ENCODE measurements at places on chromosomes 3 and 15.

GRCh38 chr3:138688871-138689299 lies 80.3 kb downstream of the FAIM start:
- no peak for DNase-seq

GRCh38 chr3:167437428-167438139 lies 36.3 kb downstream of the SERPINI2 start:
- DNase-seq = no peak

GRCh38 chr3:160133757-160134156 lies 91.5 kb upstream of the C3orf80 start:
- peak; percentile 14 for DNase-seq

GRCh38 chr3:71129611-71130431 lies 453.7 kb downstream of the FOXP1 start:
- no peak for DNase-seq

All from DMS79 treated with DMSO at 0.1 percent for 48 hours (cell line).